Brain microvascular endothelial cell (primary cell): ENCODE measurements at places on chromosomes 2 and 18.

- no peak for DNase-seq
These were observed 223.1 kb downstream of the EXOC6B start for GRCh38 chr2:72602711-72603110.

- no peak for DNase-seq
These were observed 776.4 kb downstream of the EPHA4 start for GRCh38 chr2:220795705-220796104.

GRCh38 chr2:53867169-53867568, 7.4 kb upstream of the GPR75 start:
- no peak for DNase-seq

- no peak for DNase-seq
These were observed 47.8 kb upstream of the REG3G start for GRCh38 chr2:78977661-78978145.

DNA sequence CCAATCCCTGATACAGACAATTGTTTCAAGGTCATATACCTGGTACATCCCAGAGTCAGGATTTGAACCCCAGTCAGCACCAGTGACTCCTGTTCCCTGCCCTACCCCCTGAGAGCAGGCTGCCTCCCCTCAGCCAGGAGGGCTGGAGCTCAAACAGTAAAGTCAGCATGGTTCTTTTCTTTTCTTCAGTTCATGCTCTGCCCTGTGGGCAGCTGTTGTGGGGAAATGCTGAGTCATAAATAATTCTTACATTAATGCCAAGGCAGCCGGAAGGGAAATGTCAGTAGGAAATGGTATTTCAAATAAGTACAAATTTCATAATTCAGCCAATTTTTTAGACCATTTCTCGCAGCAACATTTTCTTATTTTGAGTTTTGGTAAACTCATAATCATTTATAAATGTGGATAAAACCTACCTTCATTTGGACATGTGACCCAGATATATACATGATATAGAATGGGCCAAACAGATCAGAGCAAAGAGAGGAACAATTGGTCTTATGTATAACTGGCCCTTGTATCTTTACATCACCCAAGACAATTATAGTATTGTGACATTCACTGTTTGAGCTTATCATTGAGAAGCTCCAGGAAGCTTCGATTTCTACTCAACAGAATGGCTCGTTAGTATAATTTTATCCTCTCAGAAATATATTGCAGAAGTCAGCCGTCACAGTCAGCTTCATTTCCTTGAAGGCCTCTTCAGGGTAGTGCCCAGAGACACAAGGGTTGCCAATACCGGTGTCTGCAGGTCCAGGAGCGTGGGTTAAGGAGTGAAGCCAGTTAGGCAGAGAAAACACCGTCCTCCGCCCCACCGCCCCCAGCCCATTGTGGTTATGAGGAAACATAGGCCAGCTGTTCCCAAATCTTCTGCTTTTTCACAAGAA, 28.0 kb upstream of the SCYGR1 start:
- DNase-seq, result peak; percentile 36

GRCh38 chr18:2903006-2903405, 56.2 kb downstream of the EMILIN2 start:
- no peak for DNase-seq

GRCh38 chr2:229810786-229811185, 96.4 kb upstream of the DNER start:
- DNase-seq, result no peak

DNA sequence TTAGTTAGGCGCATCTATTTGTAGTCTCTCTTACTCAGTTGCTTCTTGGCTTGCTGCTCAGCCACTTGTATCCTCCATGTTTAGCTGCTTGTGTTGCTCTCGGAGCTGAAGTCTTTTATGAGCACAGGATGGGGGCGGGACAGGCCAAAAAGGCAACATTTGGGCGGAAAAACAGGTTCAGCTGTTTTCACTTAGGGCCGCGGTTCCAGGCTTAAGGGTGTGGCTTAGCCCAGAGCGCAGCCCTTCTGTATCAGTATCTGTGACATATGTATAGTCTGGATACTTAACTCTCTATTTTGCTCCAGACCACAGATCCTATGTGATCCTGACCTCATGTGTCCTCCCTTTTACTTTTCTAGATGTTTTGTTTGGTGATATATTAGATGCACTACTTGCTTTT, 763.5 kb downstream of the SUCLG1 start:
- DNase-seq, result no peak

DNA sequence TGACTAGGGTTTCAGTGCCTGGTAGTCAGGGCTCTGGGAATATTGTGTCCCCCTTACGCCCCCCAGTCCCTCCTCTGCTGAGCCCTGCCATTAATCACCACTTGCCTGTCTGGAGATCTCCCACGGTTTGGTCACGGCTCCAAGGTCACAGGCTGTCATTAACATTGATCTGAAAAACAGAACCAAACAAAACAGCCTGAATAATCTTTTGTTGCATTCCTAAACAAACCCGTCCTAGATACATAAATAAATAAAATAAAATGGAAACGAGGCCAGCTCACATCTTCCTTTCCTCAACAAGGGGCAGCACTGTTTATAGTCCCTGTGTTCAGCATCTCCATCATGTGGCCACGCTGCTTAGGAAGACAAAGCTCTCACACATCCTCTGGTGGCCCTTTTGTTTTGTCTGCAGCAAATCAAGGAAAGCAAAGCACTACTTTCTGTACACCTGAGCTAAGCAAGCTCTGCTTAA, 282.8 kb downstream of the AGPS start:
- no peak for DNase-seq

- no peak for DNase-seq
These were observed 416.2 kb upstream of the ID2 start for GRCh38 chr2:8265476-8266226.

- no peak for DNase-seq
These were observed 2.1 kb upstream of the OTX1 start for GRCh38 chr2:63048367-63049171.

DNA sequence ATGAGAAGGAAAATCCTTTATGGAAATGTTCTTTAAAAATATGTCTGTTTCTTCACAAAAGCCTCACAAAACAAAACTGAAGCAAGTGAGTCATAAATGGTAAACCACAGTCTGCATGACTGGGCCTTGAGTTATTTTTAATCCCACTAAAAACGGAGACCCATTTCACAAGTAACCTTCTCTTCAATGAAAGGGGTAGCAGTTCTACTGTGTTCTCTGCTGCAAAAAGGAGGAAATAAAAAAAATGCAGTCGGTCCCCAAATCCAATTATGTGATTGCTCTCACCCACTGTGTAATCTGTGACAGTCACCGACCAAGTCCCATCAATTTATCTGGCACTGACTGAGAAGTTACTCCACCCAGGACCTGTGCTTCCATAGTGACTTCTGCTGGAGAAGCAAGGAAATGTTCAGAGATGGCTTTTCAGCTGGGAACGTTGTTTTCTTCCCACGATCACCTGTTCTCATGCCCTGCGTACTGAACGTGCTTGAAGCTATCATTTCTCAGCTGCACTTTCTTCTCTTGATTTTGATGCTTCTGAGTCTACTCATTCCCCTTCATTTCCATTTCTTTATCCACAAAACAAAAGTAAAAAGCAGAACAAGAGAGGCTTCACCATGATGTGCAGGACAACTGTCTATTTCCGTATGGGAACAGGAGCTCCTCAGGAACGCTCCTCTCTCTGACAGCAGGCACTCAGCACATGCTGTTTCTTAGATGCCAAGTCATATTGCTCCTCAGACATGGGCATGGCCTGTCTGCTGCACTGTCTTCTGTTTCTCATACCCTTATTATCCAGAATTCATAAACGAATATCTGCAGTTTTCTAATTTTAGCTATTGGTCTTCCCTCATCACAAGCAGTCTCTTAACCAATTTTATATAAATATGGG, 80.0 kb upstream of the TMEM200C start:
- DNase-seq, result peak; percentile 75

DNA sequence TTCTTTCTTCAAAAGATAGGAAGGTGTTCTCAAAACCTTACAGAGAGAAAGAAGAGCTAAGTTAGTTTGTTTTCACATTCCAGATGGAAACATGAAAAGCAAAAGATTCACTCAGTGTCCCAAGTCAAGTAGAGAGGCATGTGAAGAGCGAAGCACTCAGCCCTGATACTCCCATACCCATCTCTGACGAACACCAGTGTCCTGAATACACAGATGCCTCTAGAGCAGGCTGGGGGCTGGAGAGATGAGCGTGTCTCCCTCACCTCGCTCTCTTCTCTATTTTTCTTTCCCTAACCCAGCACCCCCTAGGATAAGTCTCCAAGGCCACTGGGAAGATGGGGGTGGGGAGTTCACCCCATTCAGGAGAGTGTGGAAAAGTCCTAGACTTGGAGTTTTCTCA, 227.8 kb downstream of the TMEM163 start:
- no peak for DNase-seq

- DNase-seq, result no peak
These were observed 63.5 kb downstream of the ZNF521 start for GRCh38 chr18:25288340-25288938.

- DNase-seq, result peak; percentile 5
These were observed 228.6 kb upstream of the CHST9 start for GRCh38 chr18:27413495-27414401.

DNA sequence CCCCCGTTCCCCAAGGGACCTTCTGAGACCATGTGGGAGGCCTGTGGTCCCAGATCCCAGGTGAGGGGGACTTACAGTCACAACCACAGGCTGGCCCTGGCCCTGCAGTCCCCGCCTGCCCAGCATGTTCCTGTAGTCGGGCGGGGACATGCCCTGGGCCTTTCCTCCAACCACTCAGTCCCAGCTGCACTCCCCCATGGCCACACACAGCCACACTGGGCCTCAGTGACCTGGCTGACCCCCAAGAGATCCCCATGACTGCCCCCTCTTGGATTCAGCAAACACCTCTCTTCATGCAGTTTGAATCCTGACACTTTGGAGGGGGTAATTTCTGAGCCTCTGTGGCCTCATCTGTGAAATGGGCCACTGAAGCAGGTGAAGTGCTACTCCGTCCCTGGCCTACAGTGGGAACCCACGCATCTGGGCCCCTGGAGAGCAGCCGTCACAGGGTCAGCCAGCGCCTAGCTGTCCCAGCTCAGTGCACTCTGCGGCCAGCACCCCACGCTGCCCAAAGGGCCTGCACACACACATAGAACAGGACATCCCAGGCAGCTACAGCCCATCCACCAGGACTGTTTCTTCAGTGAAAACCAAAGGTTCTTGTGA, 12.7 kb upstream of the ARHGEF4 start:
- no peak for DNase-seq

GRCh38 chr2:210197720-210198119, 26.5 kb upstream of the KANSL1L start:
- DNase-seq, result no peak

- DNase-seq, result no peak
These were observed 67.1 kb upstream of the MAP4K4 start for GRCh38 chr2:101630224-101630949.

GRCh38 chr18:51340332-51340731, 142.9 kb upstream of the MEX3C start:
- DNase-seq, result no peak

- DNase-seq, result no peak
These were observed 48.4 kb downstream of the CNGA3 start for GRCh38 chr2:98394595-98395153.
